ENCODE measurements at places on chromosomes 4 and X.

DNA sequence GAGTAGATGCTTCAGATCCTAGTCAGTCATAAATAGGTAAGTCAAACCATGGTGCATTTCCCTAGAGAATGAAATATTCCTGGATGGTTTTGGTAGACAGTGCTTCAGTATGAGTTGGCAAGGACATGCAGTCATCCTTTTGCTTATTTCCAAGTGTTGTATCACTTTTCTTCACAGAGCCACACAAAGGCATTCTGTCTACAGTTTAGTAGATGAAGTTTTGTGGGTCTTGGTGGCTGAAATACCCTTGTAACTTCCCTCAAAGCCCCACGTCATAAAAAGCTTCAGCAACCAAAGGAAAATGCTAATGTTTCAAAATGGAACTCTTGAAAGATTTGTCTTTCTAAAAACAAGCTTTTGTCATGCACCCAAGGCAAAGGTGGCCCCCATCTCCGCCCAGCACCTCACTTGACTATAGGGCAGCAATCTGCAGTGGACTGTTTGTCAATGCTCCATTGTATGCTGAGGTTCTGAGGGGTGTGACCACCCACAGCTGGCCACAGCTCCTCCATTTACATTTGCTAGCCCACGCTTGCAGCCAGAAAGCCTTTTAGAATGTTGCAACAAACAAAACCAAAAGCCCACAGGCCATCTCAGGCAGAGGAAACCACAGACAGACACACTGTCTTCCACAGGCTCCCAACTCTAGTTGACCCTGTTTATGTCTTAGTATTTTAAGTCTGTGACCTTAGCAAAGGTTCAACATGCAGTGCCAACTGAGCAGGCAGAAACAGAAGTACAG is 87.1 kb upstream of the FAM9C start:
- no peak for DNase-seq

GRCh38 chrX:8306291-8306925 is 135.3 kb upstream of the VCX2 start:
- DNase-seq: no peak

- DNase-seq: no peak
These were observed 59.9 kb upstream of the FAM241A start for GRCh38 chr4:112085156-112086035.

GRCh38 chrX:56795309-56795868 is 66.3 kb downstream of the NBDY start:
- no peak for DNase-seq

DNA sequence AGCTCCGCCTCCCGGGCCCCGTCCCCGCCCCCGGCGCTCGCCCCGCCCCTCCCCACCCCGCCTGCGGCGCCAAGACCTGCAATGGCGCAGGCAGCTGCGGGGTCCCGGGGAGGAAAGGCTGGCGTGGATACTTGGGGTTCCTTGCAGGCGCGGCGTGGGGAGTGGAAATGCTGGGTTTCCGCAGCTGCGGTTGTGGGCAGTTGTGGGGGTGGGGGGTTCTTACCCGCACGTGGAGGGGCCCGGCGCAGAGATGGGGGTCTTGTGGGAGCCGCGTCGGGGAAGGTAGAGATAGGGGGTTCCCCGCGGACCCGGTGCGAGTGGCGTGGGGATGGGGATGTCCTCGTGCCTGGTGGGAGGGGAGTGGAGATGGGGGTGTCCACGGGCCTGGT is 680 bp upstream of the ASMTL start:
- DNase-seq: no peak

- DNase-seq: no peak
These were observed 24.4 kb downstream of the TBL1X start for GRCh38 chrX:9489234-9489633.

GRCh38 chrX:10197279-10198210 is 40.8 kb downstream of the CLCN4 start:
- DNase-seq: peak; percentile 33
